ENCODE measurements at places on chromosomes 2 and 18.

DNA sequence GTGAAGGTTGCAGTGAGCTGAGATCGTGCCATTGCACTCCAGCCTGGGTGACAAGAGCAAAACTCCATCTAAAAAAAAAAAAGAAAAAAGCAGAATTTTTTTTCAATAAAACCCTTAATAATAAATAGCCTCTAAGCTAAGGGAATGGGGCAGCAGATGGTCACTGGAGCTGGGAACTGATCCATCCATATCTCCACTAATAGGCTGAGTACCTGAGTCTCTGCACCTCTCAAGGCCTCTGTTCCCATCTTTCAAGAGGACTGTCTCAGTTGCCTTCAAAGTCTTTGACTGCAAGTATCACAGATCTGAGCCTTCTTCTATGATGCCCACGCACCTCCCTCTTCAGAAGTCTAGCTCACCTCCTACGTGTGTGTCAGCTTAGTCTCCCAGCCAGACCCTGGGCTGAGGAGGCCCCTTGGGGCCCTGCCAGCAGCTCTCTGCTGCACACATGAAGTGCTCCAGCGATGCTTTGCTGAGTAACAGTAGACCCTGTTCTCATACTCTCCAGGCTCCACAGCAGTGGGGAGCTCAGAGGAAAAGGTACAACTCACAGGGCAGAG lies 32.9 kb downstream of the ST8SIA5 start:
- DNase-seq, result no peak
- no peaks in the 10 kb centered on the region for H3K36me3 ChIP-seq
- no peak overlapping the region for H3K4me3 ChIP-seq
- H3K27me3 ChIP-seq, result peaks cover 25% of the 10 kb centered on the region

DNA sequence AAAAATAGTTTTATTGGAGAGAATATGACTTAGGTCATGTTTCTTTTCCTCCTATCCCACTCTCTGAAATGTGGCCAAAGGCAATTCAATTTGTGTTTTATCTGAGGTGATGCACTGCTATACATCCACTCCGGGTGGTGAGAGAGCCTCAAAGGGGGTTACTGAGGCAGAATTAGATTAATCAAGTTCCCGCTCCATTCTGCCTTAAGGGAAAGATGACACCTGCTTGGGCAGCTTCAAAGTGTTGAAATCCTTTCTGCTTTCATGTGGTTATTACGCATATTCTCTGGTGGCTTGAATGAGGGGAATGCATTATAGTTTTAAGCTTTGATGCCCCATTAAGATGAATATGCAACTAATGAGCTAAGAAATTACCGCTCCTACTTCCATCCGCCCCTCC lies 213.0 kb upstream of the TMEFF2 start:
- H3K4me3 ChIP-seq, result no peak overlapping the region
- H3K27ac ChIP-seq, result no peak overlapping the region
- H3K27me3 ChIP-seq, result no peaks in the 10 kb centered on the region
- H3K4me1 ChIP-seq, result no peaks in the 10 kb centered on the region

GRCh38 chr2:127362971-127363370 lies 24.8 kb downstream of the MAP3K2 start:
- no peak for DNase-seq
- no peaks in the 10 kb centered on the region for H3K36me3 ChIP-seq
- H3K4me1 ChIP-seq, result peaks cover 44% of the 10 kb centered on the region
- no peaks in the 10 kb centered on the region for H3K27me3 ChIP-seq
- no peak overlapping the region for H3K4me3 ChIP-seq

DNA sequence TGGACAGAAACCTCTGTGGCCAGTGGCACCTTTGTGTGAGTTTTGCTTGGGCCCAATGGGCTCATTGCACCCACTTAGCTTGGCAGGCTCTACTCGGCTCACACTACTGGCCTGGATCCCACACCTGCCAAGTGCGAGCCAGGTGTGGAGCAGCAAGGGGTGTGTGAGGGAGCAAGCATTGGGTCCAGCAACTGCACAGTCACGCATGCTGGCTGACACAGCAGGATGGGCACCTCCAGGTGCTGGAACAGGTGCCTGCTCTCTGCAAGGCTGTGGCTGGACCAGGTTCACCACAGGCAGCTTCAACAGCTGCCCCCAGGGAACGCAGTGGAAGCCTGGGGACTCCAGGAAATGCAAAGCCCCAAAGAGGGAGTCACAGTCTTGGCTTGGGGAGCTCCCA lies 94.2 kb downstream of the DOK6 start:
- no peaks in the 10 kb centered on the region for H3K4me1 ChIP-seq
- DNase-seq, result no peak
- H3K4me3 ChIP-seq, result no peak overlapping the region
- H3K36me3 ChIP-seq, result no peaks in the 10 kb centered on the region
- peaks cover 10% of the 10 kb centered on the region for H3K27me3 ChIP-seq

- H3K27ac ChIP-seq, result no peak overlapping the region
- H3K27me3 ChIP-seq, result peaks cover 24% of the 10 kb centered on the region
- peaks cover 3% of the 10 kb centered on the region for H3K4me1 ChIP-seq
- H3K36me3 ChIP-seq, result peaks cover 3% of the 10 kb centered on the region
- DNase-seq, result no peak
- H3K4me3 ChIP-seq, result no peak overlapping the region
Observed at GRCh38 chr18:74234326-74235171, 57.2 kb downstream of the CYB5A start.

DNA sequence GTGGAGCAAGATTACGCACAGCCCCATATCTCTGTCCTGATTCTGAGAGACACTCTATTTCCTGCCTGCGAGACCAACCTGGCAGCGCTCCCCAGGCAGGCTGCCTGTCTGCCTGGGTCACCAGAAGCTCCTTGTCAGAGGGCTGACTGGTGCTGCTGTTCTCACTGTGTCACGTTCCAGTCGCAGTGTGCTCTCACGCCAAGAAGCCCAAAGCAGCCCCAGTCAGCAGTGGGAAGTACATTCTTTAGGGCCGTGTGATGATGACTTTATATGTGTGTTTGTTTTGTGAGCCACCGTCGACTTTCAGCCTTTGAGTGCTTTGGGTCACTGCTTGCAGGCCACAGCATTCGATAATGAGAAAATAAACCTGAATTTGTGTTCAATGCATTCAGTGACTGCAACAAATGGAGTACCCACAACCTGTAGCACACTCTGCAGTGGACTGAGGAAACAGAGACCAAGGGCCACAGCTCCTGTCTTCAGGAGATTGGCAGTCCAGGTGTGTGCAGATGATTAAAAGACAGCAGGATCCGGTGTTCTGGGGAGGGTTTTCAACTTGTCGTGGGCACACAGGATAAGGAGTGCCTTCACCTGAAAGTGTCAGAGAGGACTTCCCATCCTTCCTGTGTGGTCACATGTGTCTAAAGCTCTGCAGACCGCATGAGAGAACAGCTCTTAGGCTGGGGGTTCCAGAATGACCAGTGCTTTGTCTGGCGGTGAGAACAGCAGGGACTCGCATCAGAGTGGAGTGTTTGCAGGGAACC lies 4.8 kb downstream of the TNFRSF11A start:
- H3K36me3 ChIP-seq, result peaks cover 3% of the 10 kb centered on the region
- H3K4me1 ChIP-seq, result peaks cover 23% of the 10 kb centered on the region
- peak overlapping the region; percentile 9 for H3K4me3 ChIP-seq
- H3K27me3 ChIP-seq, result peaks cover 81% of the 10 kb centered on the region

GRCh38 chr2:88686320-88686719 lies 5.2 kb upstream of the RPIA start:
- H3K27me3 ChIP-seq, result peaks cover 7% of the 10 kb centered on the region
- H3K27ac ChIP-seq, result no peak overlapping the region
- H3K4me1 ChIP-seq, result peaks cover 11% of the 10 kb centered on the region

DNA sequence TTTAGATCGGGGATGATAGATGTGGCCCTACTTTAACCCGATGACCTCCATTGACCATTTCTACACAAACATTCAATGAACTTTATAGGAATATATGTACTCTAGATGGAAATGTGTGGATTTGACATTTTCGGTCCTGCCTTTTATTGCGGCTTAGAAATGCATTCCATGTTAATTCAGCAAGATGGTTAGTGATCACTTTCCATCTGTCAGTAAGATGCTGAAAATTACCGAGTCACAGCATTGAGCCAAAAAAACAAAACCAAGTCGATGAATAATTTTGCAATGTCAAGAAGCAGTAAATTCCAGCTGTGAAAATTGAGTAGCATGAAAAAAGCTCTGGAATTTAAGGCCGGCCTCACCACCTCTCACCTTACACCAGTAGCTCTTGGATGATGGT lies 1642.6 kb upstream of the NXPH2 start:
- H3K27ac ChIP-seq, result no peak overlapping the region
- DNase-seq, result no peak
- H3K4me3 ChIP-seq, result no peak overlapping the region
- no peaks in the 10 kb centered on the region for H3K36me3 ChIP-seq
- H3K4me1 ChIP-seq, result no peaks in the 10 kb centered on the region

DNA sequence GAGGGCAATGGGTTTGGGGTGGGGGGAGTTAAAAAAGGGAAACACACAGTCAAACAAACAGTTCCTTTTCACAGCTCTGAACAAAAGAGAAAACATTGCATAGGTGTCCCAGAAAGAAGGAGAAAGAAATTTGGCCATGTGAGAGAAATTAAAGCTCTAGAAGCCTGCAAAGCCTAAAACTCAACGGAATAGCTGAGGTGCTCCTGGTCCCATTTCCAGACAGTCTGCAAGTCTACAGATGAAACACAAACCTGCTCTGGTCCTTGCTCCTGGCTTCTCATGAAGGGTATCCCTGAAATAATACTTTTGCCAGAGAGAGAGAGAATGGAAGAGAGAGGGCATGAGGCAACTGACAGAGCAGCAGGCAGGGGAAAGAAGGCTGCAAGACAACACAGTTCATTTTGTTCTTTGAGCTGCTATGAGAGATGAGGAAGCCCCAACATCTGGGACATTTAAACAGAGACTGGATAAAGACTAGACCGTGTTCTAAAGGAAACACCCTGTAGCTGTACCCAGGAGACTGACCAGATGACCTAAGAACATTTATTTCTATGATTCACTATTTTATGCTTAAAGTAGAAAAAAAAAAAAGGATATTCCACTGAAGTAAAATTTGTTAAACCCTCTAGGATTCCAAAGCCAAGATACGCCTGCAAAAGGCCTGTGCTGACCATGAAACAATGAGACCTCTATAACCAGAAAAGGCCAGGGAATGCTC lies 57.3 kb upstream of the CYP26B1 start:
- DNase-seq, result no peak
- H3K27ac ChIP-seq, result no peak overlapping the region
- no peaks in the 10 kb centered on the region for H3K27me3 ChIP-seq
